Activated T-helper 17 cell treated with anti-CD3 and anti-CD28 coated beads, Interleukin-2, amount 50 U/mL, for 72 hours (primary cell): ENCODE measurements at places on chromosomes 7 and 10. TPM values are rescaled to one million over a fixed set of nuclear protein-coding genes. Genes with fewer than 3 reads are reported as not detected.
A peak's percentile ranks its signal among the peaks of the same experiment; 100 is the strongest.

- ATAC-seq: no peak
These were observed 143.8 kb upstream of the TMEM106B start for GRCh38 chr7:12067156-12067831.

DNA sequence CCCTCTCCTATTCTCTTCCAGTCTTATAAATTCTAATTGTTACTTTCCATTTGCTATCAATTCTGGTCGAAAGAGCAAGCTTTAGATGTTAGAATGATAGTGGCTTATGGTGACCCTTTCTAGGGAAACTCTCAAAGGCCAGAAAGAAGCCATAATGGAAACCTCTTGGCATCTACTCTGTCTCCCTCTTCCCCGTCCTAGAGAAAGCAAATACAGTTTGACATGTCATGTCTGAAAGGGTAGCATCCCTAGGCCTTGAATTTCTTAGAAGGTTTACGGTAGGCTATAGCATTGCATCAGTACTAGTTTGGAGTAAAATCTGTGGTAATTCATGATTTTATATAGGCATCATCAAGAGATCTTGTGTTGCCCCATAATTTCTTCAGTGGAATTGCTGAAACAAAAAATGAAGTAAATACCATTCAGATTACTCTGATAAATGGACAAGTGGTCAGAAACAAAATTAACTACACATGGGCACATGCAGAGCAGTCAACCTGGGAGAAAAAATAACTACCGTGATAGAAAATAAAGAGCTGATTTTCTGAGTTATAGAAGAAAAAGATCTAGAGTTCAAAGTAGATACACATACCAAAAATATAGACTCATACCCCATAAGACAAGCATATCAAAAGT, 4.4 kb downstream of the PRKAR2B start:
- ATAC-seq: no peak

The AKR1C2 gene
- total RNA-seq: not detected

DNA sequence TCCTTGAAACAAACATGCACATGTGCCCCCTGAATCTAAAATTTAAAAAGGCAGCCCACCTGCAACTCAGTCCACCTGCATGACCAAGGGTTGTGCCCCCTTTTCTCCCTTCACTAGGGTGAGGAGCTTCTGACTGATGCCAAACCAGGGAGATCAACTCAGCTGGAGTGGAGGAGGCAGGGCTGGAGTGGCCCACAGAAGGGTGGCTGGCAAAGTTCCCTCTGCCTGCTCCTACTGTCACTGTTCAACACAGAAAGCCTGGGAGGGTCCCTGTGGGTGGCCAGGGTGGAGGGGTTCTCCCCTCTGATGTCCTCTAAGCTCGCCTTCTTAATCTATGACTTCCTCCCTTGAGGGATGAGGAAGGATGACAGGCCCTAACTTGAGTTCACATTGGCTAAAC, 55.7 kb upstream of the ANTXRL start:
- no peak for ATAC-seq

The ZNF680 gene
- total RNA-seq: 12.1 TPM

The LRRC4 gene
- 0.13 TPM for total RNA-seq

GRCh38 chr7:11716185-11716584, 115.8 kb downstream of the THSD7A start:
- ATAC-seq: no peak

The LRIT1 gene
- total RNA-seq: not detected

DNA sequence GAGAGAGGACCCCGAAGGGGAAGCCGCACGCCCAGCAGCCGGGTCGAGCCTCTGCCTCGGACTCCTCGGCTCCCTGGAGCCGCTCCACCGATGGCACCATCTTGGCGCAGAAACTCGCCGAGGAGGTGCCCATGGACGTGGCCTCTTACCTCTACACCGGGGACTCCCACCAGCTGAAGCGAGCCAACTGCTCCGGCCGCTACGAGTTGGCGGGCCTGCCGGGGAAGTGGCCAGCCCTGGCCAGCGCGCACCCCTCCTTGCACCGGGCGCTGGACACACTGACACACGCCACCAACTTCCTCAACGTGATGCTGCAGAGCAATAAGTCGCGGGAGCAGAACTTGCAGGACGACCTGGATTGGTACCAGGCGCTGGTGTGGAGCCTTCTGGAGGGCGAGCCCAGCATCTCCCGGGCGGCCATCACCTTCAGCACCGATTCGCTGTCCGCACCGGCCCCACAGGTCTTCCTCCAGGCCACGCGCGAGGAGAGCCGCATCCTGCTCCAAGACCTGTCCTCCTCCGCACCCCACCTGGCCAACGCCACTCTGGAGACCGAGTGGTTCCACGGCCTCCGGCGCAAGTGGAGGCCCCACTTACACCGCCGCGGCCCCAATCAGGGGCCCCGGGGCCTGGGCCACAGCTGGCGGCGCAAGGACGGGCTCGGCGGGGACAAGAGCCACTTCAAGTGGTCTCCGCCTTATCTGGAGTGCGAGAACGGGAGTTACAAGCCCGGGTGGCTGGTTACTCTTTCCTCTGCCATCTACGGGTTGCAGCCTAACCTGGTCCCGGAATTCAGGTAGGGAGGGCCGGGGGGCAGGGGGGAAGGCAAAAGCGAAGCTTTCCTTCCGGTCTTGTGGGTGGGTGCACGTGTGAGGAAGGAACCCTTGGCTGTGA, 973 bp downstream of the GPR158 start:
- no peak for ATAC-seq

The TBL2 gene
- 43.5 TPM for total RNA-seq

GRCh38 chr10:106830006-106830405, 334.5 kb downstream of the SORCS1 start:
- no peak for ATAC-seq

- no peak for ATAC-seq
These were observed 14.4 kb downstream of the RNF133 start for GRCh38 chr7:122684504-122684903.

The MALRD1 gene
- total RNA-seq: not detected

The GIMAP8 gene
- total RNA-seq: 10.3 TPM

The HOXA9 gene
- total RNA-seq: not detected

DNA sequence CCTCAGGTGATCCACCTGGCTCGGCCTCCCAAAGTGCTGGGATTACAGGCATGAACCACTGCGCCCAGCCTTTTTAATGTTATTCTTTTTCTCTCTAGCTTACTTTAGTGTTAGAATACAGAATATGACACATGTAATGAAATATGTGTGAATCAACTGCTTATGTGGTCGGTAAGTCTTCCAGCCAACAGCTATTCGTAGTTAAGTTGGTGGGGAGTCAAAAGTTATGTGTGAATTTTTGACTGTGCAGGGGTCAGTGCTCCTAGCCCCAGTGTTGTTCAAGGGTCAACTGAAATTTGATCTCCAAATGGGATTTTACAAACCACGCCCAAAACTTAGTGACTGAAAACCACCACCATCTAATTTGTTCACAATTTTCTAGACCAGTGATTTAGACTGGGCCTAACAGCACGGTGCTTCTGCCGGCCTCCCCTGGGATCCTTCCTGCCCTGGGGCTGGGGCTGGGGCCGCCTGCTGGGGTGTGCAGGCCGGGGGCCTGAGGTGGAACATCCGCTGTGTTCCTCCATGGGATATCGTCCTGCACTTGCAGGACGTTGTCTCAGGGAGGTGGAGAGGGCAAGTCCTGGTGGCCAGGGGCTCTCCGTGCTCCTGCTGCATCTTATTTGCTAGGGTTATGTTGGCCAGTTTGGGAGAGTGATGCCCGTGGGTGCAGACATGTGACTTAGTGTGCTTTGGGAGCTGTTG, 24.5 kb upstream of the GRB10 start:
- no peak for ATAC-seq

DNA sequence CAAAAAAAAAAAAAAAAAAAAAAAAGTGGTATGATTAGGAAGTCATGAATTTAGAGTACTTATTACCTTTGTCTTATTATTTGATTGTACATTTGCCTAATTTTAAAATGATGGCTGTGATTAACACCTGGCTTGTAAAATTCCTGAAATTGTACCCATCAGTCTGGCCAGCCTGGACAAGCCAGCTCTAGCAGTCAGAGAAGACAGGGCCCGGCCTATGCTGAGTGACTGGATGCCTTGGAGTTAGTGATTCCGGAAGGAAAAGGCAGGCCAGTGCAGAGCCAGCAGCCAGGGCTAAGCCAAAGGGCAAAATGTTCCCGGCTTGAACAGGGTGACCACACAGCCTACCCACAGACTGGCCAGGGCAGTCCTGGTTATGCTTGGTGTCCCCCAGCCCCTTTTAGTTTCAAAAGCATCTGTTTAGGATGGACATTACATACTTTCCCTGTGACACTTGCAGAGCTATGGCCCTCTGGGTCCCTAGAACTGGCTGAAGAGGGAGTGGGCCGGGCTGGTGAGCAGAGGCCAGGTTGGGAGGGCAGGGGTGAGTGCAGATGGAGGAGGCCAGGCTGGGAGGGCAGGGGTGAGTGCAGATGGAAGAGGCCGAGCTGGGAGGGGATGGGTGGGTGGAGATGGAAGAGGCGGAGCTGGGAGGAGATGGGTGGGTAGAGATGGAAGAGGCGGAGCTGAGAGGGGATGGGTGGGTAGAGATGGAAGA, 61.7 kb downstream of the PROSER2 start:
- ATAC-seq: no peak

The SP8 gene
- total RNA-seq: not detected

- peak; percentile 42 for ATAC-seq
These were observed at the start of gene UNC5B for GRCh38 chr10:71212318-71213126. TSS of gene UNC5B (plus strand) at chr10:71212570. CDS start at chr10:71212986, 416 bp downstream.

The SLK gene
- 23.6 TPM for total RNA-seq

The RPA3 gene
- total RNA-seq: 102 TPM

The FASTK gene
- total RNA-seq: 63.3 TPM

The CALY gene
- not detected for total RNA-seq

DNA sequence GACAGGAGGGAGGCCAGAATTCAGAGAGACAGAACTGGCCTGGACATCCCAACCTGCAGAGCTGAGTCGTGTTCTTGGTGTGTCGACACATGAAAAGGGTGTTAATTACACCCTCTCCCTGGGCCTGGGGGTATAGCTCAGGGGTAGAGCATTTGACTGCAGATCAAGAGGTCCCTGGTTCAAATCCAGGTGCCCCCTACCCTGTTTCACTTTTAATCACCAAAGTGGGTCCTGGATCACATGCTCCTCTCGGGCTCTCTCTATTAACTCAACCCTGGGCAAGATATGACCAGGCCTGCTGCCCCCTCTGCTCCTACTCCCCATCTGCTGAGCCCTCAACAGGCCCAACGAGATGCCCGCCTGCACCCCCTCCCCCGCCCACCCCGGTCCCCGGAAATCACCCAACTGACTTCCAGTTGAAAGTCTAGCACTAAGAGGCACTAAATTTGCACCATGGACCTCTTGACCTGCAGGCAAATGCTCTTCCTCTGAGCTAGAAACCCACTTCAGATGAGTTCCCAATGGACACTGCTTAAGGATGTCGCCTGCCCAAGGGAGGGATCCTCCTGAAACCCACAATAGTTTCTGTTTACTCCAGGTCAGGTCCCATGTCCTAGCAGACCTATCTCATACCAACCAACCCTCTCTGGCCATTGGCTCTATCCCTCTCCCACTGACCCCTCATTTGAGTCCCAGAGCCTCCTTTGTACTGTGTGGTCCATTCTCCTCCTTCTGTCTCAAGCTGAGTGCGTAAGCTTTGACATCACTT, 137.6 kb downstream of the ZNF467 start:
- no peak for ATAC-seq

The GALNT17 gene
- total RNA-seq: not detected

The CPXM2 gene
- not detected for total RNA-seq

The TMEM26 gene
- total RNA-seq: not detected

The TET1 gene
- 0.87 TPM for total RNA-seq

DNA sequence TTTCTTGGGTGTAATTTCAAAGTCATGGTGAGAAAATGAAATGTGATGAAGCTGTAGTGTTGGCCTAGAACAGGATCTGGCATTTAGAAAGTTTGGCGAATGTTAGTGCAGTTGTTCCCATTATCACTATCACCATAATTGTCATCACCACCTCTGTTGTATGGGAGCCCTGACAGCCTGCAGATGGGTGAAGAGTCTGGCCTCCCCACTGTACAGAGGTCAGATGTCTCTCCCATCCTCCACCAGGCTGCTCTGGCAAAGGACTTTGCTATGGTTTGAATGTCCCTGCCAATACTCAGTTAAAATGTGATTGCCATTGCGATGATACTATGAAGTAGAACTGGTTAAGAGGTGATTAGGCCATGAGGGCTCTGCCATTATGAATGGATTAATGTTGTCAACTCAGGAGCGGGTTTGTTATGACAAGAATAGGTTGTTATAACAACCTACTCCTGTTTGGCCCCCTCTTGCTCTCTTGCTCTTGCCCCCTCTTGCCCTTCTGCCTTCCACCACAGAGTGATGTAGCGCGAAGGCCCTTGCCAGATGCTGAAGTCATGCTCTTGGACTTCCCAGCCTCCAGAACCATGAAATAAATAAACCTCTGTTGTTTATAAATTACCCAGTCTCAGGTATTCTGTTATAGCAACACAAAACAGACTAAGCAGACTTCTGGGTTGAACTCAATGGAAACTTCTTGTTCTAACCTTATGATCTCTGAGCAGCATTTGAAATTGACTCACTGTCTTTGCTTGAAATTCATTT, 90.0 kb downstream of the GRK5 start:
- no peak for ATAC-seq

The GNA12 gene
- 15.4 TPM for total RNA-seq

DNA sequence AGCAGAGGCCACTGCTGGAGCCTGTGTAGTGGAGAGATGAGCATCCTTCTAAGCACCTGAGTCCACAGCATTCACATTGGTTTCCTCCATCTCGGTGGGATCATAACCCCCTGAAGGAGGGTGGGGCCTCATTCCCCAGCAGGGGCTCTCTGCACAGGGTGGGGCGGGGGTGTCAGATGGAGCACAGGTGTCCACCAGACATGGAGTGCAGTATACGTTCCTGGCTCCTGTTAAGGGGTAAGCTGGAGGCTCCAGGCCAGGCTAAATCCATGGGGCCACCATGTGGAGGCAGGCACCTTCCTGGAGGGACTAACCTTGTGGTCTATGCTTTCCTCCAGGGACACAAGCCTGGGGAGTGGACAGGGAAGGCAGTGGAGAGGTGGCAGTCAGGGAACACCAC, 252.6 kb downstream of the GRID1 start:
- ATAC-seq: no peak

- ATAC-seq: no peak
These were observed 54.0 kb downstream of the GLCCI1 start for GRCh38 chr7:8022628-8023027.

DNA sequence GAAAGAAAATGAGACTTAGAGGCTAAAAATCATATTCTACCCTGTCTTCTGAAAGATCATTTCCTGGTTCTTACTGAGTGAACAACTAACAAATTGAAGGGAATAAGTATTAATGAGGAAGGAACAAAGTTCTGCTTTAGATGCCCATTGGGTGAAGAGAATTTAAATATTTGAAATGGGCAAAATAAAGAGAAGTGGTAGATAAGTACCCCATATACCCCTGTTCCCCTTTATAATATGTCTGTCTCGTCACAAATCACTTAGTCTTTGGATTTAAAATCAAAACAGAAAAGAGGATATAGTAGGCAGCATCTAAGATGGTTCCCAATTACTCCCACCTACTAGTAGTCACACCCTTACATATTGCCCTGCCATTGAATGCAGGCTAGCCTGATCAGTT, 13.2 kb downstream of the TES start:
- no peak for ATAC-seq

The MACC1 gene
- total RNA-seq: 1.5 TPM
